Fibroblast of villous mesenchyme (primary cell): ENCODE measurements at places on chromosomes 3 and 15.

GRCh38 chr3:41111011-41111410 is 88.3 kb upstream of the CTNNB1 start:
- DNase-seq: no peak

GRCh38 chr3:101687142-101687931 is 819 bp upstream of the RPL24 start:
- no peak for DNase-seq

GRCh38 chr3:79661896-79662295 is 105.9 kb downstream of the ROBO1 start:
- DNase-seq: no peak

- no peak for DNase-seq
These were observed 14.9 kb upstream of the CILP start for GRCh38 chr15:65226221-65226620.
